Activated CD8-positive, alpha-beta memory T cell treated with anti-CD3 and anti-CD28 coated beads, Interleukin-2, amount 50 U/mL, for 48 hours (primary cell): ENCODE measurements at places on chromosomes 16 and 17.

DNA sequence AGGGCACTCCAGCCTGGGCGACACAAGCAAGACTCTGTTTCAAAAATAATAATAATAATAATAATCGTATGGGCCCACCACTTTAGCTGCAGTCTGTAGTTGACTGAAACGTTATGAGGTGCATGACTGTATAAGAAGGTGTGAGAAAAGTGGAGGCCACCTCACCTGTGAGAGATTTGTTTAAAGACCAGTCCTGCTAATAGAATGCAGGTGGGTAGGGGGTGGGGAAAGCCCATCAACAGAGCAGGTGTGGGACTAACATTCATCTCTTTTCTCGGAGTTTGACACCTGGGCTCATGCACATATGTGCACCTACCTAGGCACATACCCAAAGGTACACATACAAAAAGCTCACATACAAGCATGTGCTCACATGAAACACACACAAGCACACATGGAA lies 68.0 kb upstream of the TOB1 start:
- DNase-seq, result no peak

DNA sequence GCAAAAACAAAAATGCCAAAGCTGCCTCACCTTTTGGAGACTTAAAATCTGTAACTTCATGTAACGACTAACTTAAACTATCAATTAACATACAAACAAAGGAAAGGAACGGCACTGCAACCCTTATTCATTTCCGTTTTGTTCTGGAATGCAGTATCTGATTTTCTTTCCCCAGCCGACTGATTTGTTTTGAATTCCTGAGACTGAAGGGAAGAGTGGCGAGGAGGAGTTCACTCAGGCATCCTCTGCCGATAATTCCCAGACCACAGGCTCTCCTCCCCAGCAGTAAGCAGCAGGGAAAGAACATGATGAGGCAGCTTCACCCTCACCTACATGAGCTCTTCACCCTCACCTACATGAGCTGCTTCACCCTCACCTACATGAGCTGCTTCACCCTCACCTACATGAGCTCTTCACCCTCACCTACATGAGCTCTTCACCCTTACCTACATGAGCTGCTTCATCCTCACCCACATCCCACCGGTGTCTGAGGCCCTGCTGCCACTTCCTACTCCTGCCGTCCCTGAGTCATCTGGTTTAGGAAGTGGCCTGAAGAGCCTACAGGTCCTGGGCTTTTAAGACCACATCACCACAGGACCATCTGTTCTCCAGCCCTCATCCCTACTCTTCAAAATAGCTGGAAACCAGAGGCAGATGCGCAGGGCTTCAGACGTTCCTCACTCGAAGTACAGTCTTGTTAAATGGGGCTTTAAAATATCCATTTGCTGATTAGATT lies 168.0 kb upstream of the RPH3AL start:
- DNase-seq, result no peak

DNA sequence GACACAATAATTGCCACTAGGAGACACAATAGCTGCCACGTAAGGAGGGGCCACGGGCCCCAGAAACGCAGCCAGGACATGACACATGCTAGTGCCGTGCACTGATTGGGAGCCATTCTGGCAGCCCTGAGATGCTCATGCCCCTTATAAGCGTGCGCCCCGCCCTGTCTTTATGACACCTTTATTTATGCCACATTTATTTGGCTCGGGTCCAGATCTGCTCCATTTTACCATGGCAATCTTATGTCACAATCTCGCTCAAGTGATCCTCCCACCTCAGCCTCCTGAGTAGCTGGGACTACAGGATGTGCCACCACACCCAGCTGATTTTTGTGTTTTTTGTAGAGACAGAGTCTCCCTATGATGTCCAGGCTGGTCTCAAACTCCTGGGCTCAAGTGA lies 43.8 kb upstream of the NF1 start:
- no peak for DNase-seq

DNA sequence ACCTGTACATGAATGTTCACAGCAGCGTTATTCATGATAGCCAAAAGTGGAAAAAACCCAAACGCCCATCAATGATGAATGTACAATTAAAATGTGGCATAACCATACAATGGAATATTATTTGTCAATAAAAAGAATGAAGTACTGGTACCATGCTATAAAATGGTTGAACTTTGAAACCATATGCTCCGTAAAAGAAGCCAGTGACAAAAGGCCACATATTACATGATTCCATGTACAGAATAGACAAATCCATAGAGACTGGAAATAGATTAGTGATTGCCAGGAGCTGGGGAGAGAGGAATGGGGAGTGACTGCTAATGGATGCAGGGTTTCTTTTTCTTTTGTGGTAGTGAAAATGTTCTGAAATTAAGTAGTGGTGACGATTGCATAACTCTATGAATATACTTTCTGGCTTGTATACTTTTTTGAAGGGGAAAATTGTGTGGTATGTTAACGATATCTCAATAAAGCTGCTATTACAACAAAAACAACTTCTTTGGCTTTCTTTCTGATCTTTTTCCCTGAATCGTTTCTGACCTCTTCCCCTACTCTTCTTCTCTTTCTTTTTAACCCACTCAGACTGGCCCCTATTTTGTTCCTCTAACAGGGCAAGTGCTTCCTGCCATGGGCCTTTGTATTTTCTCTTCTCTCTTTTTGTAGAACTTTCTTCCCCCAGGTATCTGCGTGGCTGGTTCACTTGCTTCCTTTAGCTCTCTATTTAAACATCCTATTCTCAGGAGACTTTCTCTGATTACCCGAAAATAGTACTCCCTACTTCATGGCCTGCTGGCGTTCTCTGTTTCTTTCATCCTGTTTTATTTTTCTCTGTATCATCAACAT lies 67.9 kb downstream of the FTO start:
- DNase-seq, result no peak

DNA sequence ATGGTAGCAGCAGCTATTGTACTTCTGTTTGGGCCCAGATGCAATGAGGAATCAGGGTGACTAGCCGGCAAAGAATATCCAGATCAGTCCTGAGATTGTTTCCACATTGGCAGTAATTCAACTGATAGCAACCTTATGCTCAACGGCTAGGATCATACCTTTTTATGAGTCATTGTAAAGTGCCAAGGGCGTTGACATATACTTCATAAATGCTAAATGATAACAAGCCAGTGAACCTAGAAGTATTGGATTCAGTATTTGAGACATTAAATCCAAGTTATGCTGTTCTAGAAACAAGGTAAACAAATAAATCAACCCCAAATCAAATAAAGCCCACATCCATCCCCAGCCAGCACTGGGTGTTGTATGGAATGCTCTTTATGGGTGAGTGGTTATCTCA lies 207.1 kb upstream of the ZFHX3 start:
- no peak for DNase-seq

- DNase-seq, result no peak
These were observed 11.8 kb downstream of the C17orf75 start for GRCh38 chr17:32330147-32330546.

DNA sequence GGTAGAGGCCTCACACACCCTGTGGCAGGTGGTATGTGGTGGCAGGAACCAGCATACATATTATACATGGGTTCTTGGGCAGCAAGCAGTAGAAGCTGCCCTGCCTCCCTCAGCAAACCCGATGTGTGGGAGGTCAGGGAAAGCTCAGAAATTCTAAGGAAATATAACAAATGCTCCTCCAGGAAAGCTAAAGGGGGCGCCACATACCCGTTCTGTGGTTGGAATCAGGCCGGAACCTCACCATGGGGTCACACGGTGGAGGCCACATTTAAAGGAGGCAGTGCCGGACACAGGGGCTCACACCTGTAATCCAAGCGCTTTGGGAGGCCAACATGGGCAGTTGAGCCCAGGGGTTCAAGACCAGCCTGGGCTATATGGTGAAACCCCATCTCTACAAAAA lies 12.4 kb upstream of the KATNB1 start:
- DNase-seq, result no peak

DNA sequence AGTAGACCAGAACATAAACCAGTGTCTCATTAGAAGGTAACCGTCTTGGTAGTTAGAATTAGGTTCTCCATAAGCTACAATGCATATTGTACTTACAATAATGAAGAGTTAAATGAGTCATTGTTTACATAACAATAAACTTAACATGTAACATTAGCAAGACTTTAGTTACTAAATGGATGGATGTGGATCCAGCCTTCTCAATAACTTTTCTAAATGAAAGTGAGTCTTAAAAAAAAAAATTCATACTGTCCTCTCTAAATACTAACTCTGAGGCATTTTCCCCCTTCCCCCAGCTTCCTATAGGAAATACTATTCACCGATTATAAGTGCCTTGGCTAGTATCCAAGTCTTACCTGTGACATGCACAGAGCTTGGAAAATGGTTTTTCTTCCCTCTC lies 155.3 kb downstream of the CYB561 start:
- DNase-seq, result no peak

- DNase-seq, result no peak
These were observed 11.9 kb upstream of the HOXB2 start for GRCh38 chr17:48556576-48557401.

- DNase-seq, result no peak
These were observed 3.7 kb upstream of the DRC7 start for GRCh38 chr16:57690782-57691471.

- no peak for DNase-seq
These were observed 80.6 kb downstream of the AMFR start for GRCh38 chr16:56344518-56345405.

DNA sequence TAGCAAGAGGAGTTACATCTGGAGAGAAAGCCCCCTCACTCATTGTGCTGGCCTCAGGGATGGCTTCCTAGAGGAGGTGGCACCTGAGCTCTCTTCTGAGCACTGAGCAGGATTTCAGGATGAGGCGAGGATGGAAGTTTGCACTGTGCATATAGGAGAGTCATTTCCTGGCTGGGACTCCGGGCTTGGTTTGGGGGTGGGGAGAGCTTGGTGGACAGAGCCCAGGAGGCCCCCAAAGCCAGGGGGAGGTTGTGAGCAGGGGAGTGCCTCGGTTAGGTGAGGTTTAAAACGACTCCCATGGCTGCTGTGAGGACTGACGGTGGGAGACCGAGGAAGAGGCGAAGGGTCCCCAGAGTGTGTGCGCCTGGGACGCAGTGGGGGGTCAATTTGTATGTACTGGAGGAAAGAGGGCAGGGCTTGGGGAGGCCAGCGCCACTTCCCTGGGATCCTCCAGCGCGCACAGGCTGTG lies 1.2 kb downstream of the CAMKK1 start:
- no peak for DNase-seq

- peak; percentile 87 for DNase-seq
These were observed 310.6 kb downstream of the SEC14L1 start for GRCh38 chr17:77451245-77451893.

- no peak for DNase-seq
These were observed 169.5 kb downstream of the STX8 start for GRCh38 chr17:9406046-9406606.

DNA sequence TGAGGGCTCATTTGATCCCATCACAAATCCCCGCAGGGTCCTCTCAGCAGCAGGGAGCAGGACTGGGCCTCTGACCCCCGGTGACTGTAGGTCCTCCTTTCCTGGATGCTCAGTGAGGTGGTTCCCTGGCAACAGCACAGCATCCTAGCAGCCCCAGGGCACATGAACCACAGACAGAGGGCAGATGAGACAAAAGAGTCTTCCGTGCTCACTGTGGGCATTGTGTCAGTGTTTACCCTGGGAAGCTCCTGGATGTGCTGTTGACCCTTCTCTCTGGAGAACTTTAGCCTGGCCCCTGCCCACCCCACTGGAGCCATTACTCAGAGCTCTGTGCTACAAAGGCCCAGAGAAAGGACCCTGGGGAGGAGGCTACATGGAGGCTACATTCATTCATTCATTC lies 21.7 kb upstream of the TMEM220 start:
- DNase-seq, result no peak

GRCh38 chr17:43767053-43767712 lies 8.6 kb upstream of the SOST start:
- DNase-seq, result no peak

GRCh38 chr16:48366165-48367093 lies 18.8 kb downstream of the SIAH1 start:
- no peak for DNase-seq

- no peak for DNase-seq
These were observed 3.4 kb downstream of the TMEM11 start for GRCh38 chr17:21210411-21211076.

DNA sequence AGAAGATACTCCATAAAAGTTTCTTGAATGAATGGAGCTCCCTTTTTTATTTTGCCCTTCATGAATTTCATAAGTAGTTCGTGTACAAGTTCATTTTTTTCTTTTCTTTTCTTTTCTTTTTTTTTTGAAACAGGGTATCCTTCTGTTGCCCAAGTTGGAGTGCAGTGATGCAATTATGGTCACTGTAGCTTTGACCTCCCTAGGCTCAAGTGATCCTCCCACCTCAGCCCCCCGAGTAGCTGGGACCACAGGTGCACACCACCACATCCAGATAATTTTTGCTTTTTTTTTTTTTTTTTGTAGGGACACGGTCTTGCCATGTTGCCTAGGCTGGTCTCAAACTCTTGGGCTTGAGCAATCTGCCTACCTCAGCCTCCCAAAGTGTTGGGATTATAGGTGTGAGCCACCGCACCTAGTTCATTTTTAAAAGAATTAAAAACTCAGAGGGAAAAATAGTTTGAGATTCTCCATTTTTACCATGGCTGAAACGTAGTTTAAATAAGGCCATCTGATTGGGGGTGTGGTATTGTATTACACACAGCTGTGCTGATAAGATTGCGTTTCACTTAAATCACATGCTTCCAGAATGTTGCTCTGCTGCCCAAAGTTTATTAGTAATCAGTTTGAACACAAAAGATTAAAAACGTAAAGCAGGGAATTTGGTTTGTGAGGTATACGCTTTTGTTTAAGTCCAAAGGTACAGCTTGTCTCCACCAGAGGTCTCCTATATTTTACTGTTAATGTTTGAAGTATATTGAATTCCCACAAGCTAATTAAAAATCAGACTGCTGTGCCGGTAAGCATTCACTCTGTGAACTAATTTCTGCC lies 154.1 kb downstream of the SOCS1 start:
- no peak for DNase-seq

GRCh38 chr17:74981318-74981978 lies 6.0 kb upstream of the CDR2L start:
- no peak for DNase-seq

- no peak for DNase-seq
These were observed 200.4 kb downstream of the LGALS9B start for GRCh38 chr17:20266806-20267458.

DNA sequence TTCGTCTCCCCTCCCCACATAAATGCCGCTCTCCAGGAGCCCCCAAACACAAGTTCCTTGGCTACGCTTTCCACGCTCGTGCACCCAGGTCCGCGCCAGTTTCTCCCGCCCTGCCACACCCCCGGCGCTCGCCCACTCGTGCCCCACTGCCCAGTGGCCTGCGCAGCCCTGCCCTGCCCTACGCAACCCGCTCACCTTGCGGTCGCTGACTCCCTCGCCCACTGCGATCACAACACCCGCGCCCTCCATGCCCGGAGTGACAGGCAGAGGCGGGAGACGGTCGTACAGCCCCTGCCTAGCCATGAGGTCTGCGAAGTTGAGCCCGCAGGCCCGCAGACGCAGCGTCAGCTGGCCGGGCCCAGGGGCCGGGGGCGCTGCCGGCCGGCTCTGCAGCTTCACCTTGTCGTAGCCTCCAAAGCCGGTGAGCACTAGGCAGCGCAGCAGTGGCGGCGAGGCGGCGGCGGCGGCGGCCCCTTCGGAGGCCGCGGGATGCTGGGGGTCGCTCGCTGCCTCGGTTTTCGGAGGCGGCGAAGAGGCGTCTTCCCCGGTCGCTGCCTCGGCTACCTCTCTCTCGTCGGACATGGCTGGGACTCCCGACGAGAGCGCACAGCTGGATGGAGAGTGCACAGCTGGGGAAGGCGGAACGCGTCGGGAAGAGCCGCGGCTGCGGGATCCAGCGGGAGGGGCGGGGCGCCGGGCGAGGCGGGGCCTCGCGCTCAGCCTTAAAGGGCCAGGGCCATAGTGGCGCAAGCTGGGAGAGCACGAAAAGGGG lies at the start of gene VAT1:
VAT1 (minus strand) TSS at position 645 of the 772 bp plus-strand sequence; CDS start at position 582, 63 bp downstream.
- DNase-seq, result peak; percentile 83

- DNase-seq, result no peak
These were observed 408.0 kb downstream of the SLC39A11 start for GRCh38 chr17:72684405-72685020.
